ENCODE measurements at places on chromosomes 3 and 15.

GRCh38 chr15:63493436-63493835, 11.0 kb upstream of the USP3 start:
- DNase-seq = no peak

GRCh38 chr3:22977042-22977441, 226.1 kb upstream of the UBE2E2 start:
- DNase-seq = no peak

DNA sequence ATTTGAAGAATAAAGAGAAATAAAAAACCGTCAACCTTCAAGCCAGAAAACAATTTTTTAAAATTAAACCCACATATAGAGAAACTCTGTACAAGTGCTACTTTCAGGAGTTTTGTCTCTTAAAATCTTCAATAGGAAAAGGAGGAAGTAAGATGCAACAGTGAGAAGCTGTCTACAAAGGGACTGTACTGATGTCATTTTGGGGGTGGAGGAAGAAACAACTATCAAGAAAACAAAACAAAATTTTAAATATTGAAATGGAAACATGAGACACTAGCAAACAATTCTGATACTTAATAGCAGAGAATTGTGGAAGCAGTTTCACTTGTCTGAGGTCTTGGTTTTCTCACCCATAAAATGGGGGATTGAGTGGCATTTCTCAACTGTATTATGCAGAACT, 84.4 kb downstream of the SLMAP start:
- DNase-seq = no peak

DNA sequence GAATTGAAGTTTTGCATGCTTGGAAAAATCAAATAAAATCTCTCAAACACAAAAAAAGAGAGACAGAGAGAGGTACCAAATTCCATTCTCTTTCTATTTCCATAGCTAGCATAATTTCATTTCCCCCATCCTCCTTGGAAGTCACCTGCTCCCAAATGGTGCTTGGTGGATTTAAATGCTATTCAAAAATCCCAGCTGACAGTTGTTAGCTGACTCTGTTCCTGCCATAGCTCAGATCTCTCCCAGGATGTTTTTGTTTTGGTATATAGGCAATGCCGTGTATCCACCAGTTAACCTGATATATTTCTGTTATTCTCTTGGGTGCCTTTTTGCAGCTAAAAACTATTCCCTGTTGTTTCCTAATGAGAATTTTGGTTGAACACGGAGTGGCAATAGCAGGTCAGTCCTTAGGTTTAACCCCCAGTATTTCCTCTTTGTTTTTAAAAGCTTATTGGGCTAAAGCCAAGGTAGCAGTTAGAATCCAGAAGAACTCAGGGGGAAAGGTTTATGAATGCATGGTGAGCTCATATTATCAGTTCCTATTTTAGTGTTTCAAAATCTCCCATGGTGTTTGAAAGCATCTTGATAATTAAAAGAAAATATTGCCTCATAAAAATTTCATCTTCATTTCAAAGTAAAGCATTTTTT, 240.0 kb upstream of the GBE1 start:
- no peak for DNase-seq

GRCh38 chr3:71710906-71711494, 14.2 kb downstream of the EIF4E3 start:
- DNase-seq = no peak

DNA sequence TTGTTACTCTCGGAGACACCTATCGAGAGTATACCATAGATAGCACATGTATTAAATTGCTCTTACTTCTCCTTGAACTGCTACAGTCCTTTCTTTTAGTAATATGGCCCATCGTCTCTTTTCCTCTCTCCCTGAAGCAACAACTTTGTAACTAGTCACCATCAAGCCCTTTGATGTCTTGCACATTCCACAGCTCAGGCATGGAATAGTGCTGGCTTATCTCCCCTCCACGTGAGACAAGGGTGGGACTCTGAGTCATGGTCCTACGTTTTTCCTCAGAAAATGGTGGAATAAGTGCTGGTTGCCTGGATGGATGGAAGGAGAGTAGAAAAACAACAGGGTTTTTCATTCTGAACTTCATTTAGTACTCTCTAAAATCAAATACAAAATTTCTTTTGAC, 163.3 kb upstream of the MBNL1 start:
- no peak for DNase-seq

DNA sequence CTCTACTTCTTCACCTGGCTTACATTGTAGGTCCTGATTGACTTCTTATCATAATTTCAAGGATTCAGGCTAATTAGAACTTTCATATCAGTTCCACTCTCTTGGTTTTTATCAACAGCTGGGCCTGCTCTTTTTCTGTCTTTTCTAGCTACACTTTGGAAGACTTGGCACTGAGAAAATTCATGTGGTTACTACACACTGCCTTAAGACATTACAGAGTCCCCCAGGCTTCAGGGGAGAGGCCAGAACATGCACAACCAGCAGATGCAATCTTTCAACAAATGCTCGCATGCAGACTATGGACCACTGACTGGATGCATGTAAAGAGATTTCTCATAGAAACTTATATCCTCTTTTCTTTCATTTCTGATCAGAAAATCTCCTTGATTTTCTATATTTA, 423.5 kb downstream of the TUSC7 start:
- no peak for DNase-seq

DNA sequence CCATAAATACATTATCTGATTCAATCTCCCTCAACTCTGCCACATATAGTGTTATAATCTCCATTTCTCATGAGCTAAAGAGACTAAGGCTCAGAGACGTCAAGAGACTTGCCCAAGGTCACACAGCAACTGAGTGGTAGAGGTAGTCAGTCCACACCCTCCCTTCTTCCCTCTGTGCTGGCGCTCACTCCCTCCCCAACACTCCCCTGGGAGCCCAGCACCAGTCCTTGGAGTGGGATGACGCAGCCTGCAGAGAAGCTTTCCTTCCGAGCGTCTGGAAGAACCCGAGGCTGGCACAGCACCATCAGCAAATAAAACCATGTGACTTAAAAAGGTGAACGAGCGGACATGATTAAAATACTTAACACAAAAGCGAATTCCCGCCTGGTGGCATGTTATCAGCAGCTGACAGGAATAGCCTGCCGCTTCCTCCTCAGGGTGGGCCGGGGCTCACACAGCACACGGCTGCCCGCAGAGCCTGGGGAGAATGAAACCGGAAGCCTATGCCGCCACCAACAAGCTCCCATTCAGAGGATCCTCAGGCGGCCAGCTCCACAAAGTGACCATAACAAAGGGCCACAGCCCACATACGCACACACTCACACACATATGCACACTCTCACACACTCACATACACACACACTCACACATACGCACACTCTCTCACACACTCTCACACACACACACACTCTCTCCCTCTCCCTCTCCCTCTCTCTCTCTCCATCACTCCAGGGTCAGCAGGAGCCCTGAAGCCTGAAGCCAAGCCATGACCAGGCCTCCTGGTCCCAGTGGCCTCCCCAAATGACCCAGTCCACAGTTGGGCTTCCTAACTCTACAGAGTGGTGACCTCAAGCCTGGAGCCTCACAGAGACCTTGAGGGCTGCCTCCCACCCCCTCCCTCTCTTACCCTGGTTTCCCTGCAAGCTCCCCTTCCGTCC, 120.5 kb downstream of the XXYLT1 start:
- DNase-seq = no peak

DNA sequence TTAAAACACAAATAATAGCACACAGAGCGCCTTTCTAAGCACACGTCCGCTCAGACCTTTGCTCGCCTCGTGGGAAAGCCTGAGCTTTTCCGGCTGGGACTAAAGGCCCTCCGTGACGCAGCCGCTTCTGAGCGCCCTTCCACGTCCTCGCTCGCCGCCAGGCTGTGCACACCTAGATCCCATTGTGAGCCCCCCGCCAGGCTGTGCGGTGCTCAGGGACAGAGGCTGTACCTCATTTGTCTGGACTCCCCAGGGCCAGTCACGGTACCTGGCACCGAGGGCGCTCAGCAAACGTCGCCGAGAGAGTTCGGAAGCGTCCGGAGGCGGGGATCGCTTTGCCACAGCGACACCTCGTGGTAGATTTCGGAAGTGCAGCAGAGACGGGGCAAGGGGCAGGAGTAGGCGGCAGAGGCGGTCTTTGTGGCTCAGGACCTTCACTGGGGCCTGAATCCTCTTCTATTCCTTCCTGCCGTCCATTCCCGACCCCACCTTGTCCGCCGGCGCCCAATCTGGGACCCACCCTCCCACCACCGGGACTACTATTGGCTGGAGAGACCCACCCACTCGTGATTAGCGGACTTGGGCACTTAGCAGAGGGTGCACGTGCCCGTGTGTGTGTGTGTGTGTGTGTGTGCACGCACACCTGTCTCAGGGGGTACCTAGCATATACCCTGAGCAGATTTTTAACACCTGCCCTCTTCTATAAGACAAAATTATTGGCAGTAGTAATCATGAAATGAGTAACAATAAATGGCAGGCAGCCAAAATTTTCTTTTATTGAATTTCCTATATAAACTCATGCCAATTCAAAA, 65.6 kb downstream of the RHCG start:
- peak; percentile 89 for DNase-seq

GRCh38 chr15:81633889-81634288, 259.9 kb upstream of the TMC3 start:
- no peak for DNase-seq

DNA sequence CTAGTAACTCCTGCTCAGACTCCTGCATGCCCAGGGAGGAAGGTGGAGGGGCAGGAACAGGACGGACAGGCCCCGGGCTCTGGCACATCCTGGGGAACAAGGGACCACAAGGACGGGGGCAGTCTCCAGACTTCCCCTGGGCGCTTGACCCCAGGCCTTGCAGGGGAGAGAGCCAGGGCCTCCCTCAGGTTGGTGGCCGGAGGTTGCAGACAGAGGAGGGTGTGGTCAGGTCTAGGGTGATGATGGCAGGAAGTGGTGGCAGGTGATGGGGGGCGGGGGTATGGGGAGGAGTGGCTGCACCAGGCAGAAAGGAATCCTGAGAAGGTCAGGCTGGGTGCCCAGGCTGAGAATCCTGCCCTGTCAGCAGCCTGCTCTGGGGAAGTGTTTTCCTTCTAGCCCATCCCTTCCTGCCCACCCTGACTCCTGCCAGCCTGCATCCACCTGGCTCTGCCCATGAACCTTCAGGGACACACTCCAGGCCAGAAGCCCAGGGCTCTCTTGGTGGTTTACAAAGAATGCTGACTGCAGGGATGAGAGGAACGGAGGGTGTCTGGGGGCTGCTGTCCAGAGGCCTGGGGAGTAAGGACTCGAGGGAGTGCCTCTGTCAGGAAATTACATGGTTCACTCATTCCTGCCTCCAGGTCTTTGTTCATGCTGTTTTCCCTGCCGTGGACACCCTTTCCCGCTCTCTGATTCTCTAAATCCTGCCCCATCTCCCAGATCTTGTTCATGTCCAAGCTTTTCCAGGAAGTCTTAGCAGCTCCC, 15.8 kb downstream of the LOXL1 start:
- no peak for DNase-seq

DNA sequence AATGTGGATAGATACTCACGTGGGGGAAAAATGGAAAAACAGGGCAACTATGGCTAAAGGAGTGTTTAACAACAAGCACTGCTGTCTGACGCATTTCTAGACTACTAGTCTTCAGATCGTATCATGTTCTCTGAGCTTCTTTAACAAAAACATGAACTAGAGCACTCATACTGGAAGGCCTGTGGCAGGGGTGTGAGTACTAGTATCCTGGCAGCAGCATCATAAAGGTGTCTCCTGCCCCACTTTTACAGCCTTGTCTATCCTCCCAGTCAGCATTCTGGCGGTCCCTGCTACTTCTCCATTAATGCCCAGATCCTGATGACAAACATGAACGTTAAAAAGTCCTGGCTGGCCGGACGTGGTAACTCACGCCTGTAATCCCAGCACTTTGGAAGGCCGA, 4.0 kb downstream of the FMN1 start:
- DNase-seq = no peak

GRCh38 chr3:124325248-124325647, 333.3 kb upstream of the ROPN1 start:
- no peak for DNase-seq

- no peak for DNase-seq
Observed at GRCh38 chr3:152620395-152620794, 214.5 kb upstream of the P2RY1 start.

DNA sequence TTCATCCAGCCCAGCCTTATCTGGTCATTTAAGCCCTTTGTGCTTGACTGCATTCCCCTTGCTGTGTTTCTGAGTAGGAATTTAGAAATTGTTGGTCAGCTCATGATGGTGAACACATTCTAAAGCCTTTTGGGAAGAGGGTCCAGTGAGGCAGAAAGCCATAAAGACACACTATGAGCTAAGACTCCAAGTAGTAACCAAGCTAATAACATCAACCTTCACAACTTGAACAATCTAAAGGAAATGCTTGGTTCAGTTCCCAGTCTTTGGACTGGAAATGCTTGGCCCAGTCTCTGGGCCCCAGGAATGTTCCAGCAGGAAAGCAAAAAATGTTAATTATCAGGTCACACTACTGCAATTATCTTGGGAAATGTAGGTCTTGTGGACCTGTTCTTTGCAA, 7.7 kb downstream of the PLSCR1 start:
- no peak for DNase-seq

DNA sequence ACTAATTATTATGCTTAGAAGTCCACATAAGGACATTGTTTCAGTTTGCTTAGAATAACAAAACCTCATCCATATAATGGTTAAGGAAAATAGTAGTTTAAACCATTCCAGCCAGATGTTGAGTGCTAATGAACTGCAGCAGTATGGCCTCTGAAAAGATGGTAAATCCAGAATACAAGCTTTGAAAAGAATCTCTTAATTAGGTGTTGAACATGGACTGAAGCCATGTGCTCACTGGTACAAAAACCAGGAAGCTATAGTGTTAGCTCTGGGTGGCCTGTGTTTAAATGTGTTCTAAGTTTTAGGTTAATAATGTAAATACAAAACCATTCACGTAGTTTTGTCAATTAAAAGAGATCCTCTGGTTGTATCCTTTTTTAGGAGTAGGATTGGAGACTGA, 78.2 kb downstream of the GALK2 start:
- no peak for DNase-seq

GRCh38 chr3:167057581-167057980, 322.5 kb downstream of the ZBBX start:
- DNase-seq = no peak

- no peak for DNase-seq
Observed at GRCh38 chr3:100523050-100523760, 30.8 kb downstream of the TMEM45A start.

- DNase-seq = no peak
Observed at GRCh38 chr3:193269343-193270028, 28.5 kb downstream of the PLAAT1 start.

DNA sequence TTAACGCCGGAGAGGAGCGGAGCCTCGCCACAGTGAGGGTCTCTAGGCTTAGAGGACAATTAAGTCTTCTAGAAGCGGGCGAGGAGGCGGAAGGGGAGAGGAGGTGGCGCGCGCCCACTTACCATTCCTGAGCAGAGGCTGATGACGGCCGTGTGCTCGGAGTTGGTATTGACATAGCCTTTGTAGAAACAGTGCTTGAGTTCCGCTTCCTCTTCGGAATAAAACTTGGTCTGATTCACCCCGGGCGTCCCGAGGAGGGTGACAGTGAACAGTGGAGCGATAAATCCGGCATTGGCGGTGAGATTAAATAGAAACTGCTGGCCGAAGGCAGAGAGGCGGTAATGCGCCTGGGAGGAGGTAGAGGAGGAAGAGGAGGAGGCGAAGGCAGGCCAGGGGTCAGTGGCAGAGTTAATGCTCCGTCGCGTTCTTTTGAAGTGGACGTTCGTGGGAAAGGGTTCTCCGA, 1.3 kb downstream of the ADAMTS9 start:
- DNase-seq = no peak
